NCI-H1694 treated with DMSO at 0.1 percent for 48 hours (cell line): ENCODE measurements at places on chromosomes 5 and 9.

- no peak for DNase-seq
Measured at GRCh38 chr5:133900534-133901270, 67.7 kb downstream of the C5orf15 start.

- DNase-seq = no peak
Measured at GRCh38 chr5:176702671-176703641, 55.7 kb downstream of the TSPAN17 start.

DNA sequence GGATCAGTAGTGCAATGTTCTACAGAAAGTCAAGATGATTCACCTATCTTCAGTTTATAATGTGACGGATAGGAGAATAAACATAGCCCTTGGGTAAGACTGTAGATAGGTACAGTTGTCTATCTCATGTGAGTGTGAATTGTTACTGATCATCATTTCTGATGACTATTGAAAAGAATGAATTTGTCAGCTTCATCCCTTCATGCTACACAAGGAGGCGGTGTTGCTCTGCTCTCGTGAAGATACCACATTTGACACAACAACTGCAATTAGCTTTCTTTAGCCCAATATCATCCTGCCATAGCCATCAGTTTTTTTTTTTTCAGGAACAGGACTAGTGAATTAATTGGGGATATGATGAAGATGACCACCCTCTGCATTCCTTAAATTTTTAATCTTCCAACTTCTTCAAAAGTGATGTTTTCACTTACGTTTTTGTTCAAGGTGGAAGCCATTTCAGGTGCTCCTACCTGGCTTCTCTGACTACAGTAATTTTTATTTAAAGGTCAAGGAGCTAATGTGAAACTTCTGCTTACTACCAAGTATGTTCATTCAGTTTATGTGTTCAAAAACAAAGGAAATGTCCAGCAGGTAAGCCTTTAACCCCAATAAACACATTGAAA lies 152.9 kb upstream of the MOCS2 start:
- DNase-seq = no peak

- DNase-seq = no peak
Measured at GRCh38 chr9:124857533-124858162, 4.1 kb downstream of the RPL35 start.

DNA sequence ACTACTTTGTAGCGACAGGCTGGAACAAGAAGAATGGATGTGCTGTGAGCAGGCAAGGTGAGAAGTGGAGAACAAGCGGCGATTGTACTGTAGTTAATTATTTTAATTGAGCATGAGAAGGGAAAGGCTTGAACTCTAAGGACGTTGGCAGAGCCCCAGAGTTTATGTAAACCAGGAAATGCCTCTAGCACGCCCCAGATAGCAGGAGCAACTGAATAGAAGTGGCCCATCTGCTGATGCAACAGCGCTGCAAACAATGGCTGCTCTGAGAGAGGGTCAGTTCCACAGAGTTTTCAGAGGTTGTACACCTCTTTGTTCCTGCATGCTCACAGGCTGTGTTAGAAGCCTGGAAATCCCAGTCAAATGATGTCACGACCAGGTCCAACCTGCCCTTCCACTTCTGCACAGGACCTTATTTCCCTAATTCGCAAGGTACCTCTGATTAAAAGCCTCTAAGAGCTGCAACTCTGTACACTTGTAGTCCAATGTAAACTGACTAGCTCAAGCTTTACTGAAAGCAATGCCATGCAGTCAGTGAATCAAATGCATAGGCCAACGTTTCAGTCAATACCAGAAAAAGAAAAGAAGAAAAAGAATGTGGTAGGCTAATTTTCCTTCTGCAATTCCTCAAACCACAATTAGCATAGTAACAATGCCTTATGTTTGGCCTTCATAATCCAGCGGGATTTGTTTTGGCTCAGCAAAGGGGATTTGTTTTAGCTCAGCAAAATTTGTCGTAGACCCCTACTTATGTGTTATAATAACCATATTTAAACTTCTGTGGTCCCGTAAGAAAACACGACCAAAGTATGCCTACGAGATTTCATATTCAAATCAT lies 119.6 kb upstream of the RETREG1 start:
- peak; percentile 44 for DNase-seq

DNA sequence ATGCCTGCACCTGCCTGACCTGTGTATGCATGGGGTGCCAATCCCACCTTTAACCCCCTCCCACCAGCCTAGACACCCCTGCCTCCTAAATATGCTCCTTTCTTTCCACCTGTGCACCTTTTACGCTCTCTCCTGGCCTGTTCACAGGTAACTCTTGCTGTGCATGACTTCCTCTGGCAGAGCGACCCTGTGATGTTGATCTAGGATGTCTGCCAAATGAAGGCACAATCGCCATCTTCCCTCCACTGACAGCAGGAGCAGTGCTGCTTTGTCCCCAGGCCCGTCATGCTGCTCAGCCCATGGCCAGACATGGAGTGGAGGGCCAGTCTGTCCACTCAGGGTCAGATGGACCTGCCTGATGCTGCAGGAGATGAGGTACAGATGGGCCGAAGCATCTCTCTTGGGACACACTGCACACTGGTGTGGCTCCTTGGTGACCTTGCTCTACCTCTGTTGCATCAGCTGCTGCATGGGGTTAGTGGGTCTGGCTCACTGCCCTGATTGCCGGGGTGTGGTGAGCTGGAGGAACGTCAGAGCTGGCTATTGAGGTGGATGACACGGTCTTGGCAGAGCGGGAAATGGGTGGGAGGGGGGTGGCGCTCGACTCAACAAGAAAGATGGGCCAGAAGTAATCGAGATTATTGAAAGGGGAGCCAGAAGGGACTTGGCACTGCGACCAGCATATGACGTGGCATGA lies 101.7 kb upstream of the PITX1 start:
- peak; percentile 14 for DNase-seq

DNA sequence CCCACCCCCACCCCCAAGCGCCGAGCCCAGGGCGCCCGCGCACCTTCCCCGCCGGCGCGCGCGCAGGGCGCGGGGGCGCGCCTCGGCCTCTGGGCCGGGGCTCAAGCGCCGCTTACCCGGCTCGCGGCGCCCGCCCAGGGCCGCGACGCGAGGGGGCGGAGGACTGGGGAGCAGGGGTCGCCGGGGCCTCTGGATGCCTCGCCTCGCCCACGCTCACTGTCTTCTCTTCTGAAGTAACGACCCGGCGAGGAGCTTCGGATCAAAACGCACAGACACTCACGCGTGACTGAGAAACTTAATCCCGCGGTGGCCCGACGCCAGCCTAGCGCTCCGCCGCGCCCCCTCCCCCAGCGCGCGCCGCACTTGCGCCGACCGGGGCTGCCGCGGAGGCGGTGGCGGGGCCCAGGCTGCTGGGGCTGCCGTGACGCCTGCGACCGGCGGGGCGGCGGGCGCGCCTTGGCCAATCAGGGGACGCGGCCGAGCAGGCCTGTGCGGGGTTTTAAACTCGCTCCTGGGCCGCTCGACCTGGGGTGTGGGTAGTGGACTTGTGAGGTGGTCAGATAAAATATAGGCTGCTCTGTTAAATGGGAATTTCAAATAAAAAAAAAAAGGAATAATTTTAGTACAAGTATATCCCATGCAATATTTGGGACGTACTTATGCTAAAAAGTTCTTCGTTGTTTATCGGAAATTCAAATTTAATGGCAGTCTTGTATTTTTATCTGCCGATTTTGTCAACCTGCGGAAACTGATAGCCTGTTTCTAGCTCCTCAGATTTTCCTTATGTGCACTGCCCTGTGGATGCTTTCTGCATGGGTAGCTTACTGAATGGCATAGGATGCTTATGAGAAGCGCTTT lies at the start of gene MPDZ:
Gene MPDZ (minus strand): TSS at position 409 of the 858 bp plus-strand sequence. CDS start 29,377 bp downstream, outside the sequence.
- peak; percentile 54 for DNase-seq

- DNase-seq = no peak
Measured at GRCh38 chr5:36887532-36887931, 11.0 kb downstream of the NIPBL start.

DNA sequence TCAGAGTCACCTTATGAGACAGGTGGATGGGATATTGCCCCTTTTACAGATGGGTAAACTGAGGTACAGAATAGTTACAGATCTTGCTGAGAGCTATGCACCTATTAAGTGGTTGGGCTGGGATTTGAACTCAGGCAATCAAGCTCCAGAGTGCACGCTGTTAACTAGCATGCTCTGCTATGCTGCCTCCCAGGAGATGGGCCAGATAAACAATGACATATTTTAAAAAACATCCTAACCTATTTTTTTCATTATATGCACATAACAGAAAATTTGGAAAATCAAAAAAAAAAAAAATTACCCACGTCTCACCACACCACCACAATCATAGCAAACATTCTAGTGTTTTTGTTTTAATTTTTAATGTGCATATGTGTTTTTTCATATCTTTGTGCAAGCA lies 123.4 kb upstream of the STC2 start:
- DNase-seq = no peak

DNA sequence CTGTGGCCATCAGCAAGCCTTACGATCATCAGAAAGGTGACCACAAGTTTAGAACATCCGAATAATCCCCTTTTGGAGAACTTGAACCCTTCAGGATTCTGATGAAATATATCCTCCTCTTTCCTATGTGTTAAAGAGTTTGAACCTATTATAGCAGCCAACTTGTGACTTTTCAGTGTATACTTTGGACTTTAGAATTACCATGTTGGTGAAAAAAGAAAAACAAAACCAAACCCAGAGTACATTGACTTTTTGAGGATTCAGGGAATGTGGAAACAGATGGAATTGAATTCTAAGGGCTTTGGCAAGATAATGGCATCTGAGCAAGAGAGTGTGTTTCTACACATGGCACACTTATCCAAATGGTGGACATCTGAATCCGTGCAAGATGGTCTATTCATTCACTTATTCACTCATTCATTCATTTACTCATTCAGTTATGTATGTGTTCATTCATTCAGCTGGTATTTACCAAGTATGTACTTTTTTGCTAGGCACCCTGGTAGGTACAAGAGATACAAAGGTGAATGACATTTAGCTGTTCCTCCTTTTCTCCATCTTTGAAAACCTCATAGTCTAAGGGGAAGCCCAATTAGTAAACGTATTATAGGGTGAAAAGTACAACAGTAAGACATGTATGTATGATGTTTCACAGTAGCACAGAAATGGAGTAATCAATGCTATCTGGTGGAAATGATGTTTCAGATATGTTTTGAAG lies 91.8 kb downstream of the PRDM6 start:
- DNase-seq = no peak

DNA sequence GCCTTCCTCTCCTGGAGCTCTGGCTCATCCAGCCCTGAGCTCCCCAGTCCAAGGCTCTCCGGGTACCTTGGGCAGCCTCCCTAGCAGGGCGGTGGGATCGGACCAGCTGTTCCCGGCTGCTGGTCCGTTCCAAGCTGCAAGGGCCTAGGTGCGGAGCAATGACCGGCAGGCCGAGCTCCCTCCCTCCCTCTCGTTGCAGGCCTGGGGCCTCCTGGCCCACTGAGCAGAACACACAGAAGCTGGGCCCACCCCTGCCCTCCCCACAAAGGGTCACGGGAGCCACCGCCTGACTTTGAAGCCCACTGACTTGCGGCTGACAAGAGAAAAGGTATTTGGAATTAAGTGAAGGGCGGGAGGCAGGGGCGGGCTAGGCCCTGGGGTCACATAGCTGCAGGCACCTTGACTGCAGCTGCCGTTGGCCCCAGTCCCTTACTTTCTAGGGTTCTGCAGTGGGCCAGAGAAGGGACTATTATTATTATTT lies 104.7 kb upstream of the IER5L start:
- no peak for DNase-seq

GRCh38 chr5:17277907-17278306 lies 60.5 kb downstream of the BASP1 start:
- no peak for DNase-seq

DNA sequence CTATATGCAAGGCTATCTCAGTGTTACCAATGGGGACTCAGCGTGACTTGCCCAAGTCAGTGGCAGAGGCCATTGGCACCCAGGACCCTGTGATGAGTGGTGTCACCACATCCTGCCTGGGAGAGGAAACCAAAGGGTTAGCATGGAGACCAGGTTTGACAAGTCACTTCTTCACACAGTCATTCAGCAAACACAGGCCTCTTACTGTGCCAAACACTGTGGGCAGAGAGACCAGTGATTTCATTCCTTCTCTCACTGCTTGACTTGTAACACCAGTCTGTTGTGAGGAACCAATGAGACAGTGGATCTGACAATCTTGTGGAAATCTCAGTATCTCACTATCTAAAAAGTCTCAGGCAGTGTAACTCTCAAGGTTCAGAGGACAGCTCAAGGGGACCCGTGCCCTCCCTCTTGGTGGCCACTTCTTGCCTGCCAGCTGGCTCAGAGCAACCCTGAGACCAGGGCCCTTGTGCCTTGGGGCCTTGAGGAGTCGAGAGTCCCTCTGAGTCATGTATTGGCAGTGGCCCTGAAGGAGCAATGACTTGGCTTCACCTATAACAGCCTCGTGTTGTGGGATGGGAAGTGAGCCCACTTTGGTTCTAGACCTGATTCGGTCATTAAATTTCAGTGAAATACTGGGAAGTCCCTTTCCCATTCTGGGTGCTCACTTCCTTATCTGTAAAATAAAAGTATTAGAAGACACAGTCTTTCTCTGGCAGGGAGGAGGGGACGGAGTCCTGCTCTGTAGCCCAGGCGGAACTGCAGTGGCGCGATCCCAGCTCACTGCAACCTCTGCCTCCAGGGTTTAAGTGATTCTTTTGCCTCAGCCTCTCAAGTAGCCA lies 1.6 kb downstream of the FABP6 start:
- DNase-seq = no peak

GRCh38 chr5:12615141-12615820 lies 711.0 kb upstream of the CTNND2 start:
- no peak for DNase-seq

GRCh38 chr9:127633216-127633862 lies 21.3 kb downstream of the STXBP1 start:
- DNase-seq = no peak

DNA sequence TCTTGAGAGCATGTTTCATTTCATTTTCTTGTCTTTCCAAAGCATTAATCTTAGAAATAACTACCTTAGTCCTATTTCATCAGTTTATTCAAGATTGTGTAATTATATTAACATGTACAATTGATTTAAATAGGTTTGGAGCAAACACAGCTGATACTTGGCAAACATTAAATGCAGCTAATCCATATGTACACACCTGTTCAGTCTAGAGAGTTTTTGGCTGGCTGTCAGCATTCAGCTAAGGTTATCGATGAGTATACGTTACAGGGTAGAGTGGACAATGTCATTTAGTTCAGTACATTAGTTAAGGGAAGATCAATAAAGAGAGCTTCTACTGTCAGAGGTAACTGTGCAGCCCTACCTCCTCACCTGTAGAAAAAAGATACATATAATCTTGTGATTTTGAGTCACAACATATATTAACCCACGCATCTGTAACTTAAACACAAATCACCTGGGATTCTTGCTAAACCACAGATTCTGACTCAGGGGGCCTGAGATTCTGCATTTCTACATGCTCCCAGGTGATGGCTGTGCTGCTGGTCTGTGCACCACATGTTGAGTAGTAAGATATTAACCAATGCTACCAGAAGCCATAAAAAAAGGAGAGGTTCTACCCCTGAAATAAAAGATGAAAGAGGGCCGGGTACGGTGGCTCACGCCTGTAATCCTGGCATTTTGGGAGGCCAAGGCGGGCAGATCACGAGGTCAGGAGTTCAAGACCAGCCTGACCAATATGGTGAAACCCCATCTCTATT lies 34.1 kb upstream of the PCA3 start:
- DNase-seq = no peak

GRCh38 chr9:84224246-84224645 lies 116.3 kb downstream of the SLC28A3 start:
- DNase-seq = no peak

- DNase-seq = no peak
Measured at GRCh38 chr5:18544421-18544820, 910.2 kb downstream of the TAF11L14 start.

- DNase-seq = no peak
Measured at GRCh38 chr5:74556006-74556405, 84.5 kb downstream of the ENC1 start.
